ENCODE measurements at places on chromosomes 13 and 19.

DNA sequence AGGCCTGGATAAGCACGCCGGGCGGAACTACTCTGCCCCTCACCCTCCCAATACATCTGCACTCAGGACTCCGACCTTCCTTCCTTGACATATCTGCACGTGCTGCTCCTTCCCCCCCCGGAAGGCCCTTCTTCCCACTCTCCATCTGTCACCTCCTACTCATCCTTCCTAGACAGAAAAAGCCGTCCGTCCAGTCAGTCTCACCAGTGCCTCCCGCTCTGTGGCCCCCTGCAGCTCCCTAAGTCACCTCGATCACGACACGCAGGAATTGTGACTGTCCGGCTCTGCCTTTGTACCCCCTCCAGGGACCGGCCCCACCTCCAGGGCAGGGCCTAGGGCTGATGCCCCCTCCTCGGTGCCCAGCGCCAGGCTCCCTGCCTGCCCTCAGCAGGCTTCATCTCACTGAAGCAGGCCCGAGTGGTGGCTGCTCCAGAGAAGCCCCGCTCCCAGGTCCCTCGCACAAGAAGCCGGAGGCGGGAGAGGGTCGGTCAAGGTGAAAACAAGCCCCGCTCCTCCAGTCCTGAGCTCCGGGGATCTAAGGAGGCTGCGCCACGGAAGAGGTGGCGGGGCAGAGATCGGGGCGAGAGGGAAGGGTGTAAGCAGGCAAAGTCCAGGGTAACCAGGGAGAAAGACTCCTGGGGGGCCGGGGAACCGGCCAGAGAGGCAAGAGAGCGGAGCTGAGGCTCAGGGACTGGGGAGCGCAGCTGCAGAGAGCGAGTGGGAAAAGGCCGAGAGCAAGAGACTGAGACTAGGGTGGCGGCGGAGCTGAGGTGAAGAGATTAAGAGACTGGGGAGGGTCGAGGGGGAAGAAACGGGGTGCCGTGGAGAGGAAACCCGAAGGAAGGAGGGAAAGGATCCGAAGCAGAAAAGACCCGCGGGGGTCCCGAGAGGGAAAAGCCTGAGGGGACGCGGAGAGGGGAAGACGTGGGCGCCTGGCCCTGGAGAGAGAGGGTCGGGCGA is 1.1 kb downstream of the PPP6R1 start:
- DNase-seq, result no peak

DNA sequence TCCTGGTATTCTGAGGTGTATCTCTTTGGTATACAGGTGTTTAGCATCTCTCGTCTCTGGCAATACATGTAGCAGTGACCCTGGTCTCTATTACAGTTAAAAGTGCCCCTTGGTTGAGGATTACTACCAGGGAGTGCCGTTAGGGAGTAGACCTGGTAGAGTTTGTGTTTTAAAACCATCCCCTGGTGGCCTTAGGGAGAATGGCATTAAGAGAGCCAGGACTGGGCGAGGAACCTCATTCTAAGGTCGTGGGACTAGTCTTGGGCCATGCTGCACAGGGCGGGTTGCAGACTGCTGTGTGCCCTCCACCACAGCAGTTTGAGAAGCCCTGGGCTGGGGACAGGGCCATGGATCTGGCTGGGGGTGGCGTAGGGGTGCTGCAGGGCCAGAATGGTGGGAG is 35.0 kb downstream of the B3GLCT start:
- DNase-seq, result no peak

DNA sequence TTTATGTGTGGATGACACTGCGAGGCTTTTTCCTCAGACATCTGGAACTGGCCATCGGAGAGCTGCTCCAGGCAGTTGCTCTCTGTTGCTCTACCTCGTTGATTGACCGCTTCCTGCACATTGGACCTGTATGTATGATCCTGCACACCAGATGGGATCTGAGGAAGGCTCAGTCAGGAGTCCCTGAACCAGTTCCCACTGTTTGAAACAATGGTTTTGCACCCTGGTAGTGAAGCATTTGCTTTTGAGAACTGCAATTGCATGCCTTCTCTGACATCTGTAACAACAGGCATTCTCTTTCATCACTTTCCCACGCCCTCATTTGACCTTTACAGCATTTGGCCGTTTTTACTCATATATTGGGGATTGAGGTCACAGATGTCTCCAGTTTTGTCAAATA is 61.1 kb upstream of the NPAS1 start:
- peak; percentile 46 for DNase-seq

- no peak for DNase-seq
Measured at GRCh38 chr13:49733181-49733951, 42.1 kb upstream of the EBPL start.

DNA sequence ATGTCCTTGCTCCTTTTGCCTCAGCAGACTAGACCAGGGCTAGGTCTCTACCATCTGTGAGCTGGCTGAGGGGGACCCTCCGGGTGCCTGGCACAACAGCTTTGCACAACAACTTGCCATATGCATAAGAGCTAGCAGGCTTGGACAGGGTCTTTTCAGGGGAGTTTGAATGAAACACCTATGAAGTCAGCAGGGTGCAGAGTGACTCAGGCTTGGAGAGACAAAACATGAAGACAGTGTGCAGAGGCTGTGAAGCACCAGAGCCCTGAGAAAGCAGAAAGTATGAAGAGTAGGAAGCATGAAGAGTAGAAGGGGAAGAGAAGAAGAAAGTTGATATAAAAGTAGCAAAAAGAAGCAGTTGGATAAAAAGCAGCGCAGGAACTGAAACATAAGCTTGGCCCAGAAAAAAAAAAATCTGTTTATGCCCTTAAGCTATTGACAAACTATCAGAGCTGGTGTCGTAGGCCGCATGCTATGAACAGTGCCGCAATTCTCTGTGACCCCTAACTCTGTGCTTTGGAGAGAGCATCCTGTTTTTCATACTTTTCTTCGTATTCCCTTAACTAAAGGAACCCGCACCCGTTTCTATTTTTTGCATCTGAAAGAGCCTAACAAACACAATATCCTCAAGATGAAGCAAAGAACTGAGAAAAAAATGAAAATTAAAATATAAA is 52.7 kb upstream of the FAM216B start:
- DNase-seq, result no peak

DNA sequence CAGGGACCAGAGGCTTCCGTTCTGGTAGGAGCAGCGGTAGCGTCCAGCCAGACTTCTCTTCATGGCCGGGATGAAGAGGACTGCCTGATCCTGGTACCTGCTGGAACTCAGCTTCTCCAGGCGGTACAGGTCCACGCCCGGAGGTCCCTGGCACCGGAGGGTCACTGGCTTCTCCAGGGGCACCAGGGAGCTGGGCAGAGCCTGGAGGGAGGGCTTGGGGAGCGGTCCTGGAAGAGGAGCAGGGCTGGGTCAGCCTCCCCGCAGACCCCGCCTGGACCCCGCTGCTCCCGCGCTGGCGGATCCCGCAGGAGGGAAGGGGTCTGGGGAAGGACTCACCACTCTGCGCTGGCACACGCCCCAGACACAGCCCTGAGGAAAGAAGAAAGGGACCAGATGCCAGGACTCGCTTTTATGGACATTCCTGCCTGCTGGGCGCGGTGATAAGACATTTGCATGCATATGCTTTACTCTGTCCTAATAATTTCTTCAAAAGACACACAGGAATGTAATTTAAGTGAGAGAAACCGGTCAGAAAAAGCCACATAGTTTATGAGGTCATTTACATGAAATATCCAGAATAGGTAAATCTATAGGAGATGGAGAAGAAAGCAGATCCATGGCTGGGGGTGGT is 5.8 kb downstream of the GP6 start:
- no peak for DNase-seq

GRCh38 chr13:113364311-113364889 is 470 bp upstream of the GRTP1 start:
- no peak for DNase-seq

DNA sequence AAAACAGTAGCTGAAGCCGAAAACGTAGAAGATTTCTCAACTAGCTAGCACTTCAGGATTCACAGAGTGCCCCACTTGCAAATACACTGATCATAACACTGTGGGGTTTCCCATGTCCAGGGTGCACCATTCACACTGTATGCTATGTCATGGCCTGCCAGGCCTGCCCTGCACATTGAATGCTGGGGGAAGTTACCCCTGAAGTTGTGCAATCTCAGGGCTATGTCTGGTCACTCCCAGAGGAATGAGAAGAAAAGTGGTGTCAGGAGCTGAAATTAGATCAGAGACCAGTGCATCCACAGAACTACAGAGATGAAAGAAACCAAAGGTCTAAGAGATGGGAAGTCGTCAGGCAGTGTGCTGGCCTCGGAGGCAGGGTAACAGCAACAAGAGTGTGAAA is 196.8 kb downstream of the RAP2A start:
- DNase-seq, result no peak

GRCh38 chr13:20130652-20131051 is 30.2 kb downstream of the GJA3 start:
- no peak for DNase-seq

- DNase-seq, result peak; percentile 34
Measured at GRCh38 chr13:20964904-20965303, 62.4 kb upstream of the XPO4 start.
